ENCODE measurements at places on chromosomes 3 and 15.

DNA sequence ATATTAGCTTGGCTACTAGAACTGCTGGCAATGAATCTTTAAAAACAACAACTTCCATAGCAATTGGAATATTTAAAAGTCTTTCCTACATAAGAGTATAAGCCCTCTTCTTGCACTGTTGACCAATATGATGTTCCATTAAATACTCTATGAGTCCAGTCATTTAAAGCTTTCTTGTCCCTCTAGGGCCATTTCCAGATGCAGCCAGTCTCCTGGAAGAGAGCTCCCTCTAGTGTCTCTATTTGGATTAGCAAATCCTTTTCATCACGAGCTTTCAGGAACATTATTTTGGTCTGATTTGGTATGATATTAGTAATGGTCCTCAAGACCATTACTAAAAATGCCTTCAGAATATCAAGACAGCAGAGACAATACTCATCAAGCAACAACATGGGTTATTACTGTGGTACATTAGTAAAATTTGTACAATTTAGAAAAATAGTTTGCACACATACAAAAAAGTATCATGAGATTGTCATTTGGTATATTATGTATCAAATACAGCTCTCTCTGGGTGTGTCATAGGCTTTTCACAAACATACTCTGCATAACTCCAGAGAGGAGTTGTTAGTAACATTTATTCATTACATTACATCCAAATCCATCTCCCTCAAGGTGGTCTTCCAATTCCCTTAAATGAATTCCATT, 101.3 kb downstream of the DPH6 start:
- DNase-seq = no peak

DNA sequence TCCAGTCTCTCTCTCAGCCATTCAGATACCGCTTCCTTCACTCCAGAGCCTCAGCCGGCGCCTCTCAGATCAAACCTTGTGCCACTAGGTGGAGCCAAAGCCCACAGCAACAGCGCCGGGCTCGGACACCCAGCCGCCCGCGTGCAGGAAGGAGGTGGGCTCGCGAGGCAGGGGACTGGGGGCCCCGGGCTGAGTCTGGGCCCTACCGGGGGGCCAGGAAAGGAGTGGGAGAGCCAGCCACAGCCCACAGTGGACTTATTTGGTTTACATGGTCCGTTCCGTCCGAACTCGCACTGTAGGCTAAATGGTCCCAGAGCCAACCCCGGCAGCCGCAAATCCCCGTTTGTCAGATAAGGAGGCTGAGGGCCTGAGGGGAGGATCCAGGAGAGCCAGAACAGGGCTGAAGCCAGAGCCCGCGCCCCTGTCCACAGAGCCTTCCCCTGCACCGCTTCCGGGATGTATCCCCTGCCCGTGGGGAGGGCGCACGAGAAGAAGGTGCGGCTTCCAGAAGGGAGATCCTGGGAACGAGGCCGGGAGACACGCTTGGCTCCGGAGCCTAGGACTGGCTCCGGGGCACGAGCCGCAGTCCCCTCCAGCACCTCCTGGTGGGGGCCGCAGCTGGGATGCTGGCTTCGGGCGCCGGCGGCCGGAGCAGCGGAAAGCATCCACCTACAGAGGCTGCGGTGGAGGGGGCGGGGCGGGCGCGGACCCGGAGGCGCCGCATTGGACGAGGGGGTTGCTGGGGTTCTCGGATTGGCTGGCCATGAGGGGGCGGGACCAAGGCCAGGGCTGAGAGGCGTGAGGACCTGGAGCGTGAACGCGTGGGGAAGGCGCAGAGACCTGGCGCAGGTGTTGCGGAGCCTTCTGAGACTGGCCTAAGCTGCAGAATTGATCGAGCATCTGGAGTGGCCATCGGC, 6.5 kb upstream of the CYP11A1 start:
- peak; percentile 95 for DNase-seq

GRCh38 chr15:84575493-84575892, 25.3 kb upstream of the ZSCAN2 start:
- DNase-seq = no peak

- no peak for DNase-seq
These were observed 833.1 kb downstream of the NAALADL2 start for GRCh38 chr3:175692256-175692655.

- DNase-seq = no peak
These were observed 21.6 kb upstream of the SLC28A2 start for GRCh38 chr15:45230245-45230965.

DNA sequence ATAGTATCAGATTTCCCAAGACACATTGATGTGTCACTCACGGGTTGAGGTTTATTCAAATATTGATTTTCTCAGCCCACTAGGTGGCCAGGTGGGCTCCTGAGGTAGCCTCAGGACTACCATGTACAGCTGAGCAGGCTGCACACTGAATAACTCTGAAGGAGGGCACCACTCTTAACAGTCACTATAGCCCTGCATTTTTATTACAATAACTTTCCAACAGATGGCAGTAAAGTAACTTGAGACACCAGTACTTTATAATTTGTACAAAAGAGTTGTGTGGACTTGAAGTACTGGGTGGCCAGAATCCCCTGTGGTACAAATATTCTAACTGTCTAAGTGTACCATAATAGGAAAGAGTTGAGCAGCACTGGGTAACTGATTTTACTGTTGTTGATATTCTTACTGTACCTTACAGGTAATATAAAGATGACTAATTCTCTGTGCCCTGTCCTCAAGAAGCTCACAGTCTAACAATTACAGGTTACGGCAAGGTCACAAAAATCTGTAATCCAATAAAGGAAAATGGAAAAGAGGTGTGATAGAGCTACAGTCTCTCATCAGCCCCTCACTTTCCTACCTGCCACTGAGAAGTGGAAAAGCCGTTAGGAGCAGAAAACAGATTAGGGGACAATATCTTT, 76.0 kb downstream of the ETFA start:
- DNase-seq = no peak

- no peak for DNase-seq
These were observed 34.8 kb upstream of the WNT5A start for GRCh38 chr3:55521738-55522421.

- no peak for DNase-seq
These were observed 26.1 kb upstream of the ZNF280D start for GRCh38 chr15:56759450-56759845.

- DNase-seq = no peak
These were observed 1.3 kb downstream of the TNK2 start for GRCh38 chr3:195906865-195907683.

DNA sequence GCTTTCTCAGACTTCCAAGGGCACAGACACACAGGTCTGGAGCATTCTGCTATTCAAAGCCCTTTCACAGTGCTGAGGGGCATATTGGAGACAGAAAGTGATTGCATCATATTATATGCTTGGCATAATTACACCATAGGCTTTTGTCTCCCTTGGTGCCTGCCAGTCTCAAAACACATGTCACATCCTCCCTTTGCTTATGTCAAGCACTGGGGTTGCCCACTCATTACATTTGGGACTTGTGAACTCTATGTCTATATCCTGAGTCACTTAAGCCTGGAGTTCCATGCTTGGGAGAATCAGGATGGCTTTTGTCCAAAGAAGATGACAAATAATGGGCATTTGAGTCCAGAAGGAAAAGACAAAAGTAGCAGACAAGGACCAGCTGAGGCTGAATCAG, 12.3 kb upstream of the PDZRN3 start:
- no peak for DNase-seq

DNA sequence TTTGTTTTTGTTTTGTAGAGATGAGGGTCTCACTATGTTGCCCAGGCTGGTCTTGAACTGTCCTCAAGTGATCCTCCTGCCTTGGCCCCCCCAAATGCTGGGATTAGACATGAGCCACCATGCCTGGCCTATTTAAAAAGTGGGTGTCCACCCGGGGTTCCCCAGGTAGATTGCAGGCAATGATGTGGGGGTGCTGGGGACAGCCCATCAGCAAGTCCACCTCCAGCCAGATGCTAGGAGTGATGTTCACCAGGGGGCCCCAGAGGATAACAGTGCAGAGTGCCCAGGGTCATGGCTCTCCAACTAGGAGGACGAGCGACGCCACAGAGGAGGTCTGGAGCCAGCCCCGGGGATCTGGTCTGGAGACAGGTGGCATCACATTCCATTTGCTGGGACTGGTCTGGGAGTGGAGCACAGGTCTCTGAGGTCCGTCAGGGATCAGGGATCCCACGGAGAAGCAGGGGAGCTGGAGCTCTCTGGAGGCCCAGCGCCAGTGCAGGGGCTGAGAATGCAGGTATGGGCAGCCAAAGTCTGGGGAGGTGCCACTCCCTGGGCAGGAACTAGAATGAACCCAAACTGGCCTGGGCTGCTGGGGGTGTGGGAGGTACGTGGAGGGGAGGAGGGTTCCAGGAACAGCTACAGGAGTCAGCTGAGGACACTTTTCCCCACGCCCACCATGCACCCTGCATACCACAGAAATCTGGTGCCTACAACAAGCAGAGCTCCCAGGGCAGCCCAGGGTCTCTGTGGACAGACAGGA, 51.2 kb upstream of the PCSK6 start:
- no peak for DNase-seq

- DNase-seq = no peak
These were observed 7.4 kb downstream of the VEPH1 start for GRCh38 chr3:157495846-157496245.

- no peak for DNase-seq
These were observed 2.2 kb upstream of the FBXW12 start for GRCh38 chr3:48369693-48370332.

DNA sequence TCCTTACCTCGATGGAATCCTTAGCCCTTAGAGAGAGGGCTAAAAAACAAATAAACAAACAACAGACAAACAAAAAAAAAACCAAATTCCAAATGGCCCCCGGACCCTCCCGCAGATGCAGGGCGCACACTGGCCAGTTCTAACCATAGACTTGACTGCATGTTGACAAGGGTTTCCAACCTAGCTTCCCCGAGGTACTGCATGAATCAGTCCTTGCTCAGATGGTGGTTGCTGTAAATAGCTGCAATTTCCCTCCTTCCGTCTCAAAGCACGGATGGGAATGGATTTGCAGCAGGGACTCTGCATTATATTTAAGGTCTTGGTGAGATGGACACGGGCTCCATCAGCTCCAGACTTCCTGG, 162.8 kb downstream of the CD47 start:
- DNase-seq = no peak

- no peak for DNase-seq
These were observed 39.3 kb downstream of the EDEM1 start for GRCh38 chr3:5226783-5227182.

GRCh38 chr15:31045606-31046005, 54.2 kb upstream of the MTMR10 start:
- DNase-seq = no peak

DNA sequence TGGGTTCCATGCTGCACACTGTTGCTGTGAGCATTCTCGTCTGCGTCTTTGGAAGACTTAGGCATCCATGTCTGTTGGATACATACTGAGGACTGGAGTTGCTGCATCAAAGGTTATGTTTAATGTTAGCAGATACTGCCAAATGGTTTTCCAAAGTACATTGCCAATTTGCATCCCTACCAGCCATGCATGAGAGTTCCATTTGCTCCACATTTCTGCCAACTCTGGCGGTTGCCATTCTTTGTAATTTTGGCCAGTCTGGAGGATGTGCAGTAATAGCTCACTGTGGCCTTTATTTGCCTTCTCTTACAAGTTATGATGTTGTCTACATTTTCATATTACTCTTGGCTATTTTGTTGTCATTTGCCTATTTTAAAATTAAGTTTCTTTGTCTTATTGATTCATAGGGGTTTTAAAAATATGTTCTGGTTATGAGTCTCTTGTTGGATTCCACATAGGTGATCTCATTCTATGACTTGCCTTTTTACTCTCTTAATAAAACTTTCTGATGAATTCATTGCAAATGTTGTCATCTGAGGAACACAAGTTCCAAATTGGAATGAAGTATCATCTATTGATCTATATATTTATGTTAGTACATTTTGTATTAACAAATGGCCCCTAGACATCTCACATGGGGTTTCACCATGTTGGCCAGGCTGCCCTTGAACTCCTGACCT, 42.1 kb downstream of the FBLN2 start:
- no peak for DNase-seq

DNA sequence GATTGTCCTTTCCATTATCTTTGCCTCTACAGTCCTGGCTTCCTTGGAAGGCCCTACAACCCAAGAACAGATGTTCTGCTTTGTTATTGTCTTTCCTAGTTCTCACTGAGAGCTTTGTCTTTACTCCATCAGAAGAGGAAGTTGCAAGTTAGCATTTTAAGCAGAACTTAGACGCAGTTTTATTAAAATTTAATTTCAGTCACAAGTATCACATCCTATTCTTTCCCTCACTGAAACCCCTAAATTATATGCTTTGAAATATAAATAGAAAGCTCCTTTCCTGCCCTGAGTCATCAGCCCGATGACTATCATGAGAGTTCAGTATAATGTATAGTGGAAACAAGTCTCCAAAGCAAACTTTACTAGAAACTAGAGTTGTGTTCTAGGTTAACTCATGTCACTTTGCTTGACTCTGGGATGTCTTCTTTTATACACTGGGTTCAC, 291.2 kb upstream of the RBMS3 start:
- no peak for DNase-seq

GRCh38 chr3:11248596-11248995, 23.6 kb upstream of the ATG7 start:
- no peak for DNase-seq

GRCh38 chr3:127978636-127979035, 63.6 kb downstream of the KBTBD12 start:
- DNase-seq = no peak

DNA sequence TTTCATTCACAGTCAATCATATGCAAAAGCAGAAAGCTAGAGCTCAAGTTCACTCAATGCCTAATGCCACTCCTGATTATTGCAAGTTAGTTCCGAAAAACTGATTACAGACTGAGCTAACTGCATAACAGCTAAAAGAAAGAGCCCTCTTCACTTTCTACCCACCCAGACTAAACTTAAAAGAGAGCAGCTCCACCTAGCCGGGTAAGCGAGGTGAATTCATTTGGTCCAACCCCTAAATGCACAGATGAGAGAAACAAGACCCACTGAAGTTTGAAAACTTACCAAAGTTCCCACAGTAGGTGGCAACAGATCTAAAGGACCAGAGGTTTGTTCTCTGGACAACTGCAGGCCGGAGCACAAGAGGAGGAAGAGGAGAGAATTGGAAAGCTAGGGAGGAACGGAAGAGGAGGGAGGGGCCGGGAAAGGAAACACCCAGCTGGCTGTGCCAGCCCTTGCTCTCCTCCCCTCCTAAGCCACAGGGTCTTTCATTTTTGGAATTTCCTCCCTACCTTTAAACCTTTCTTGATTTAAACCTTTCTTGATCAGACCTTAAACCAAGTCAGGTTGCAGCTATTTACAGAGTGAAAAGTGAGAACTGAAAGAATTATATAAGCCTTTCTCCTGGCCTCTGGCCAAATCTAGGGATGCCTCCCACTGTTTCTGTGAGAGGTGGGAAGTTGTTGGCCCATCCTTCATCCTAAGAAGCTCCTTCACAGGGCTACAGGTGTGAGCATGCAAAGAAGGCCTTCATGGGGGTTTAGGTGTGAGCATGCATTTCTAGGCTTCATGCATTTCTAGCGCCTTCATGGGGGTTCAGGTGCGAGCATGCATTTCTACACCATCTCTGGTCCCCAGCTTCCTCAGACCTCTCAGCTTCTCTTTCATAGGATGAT, 114.7 kb upstream of the LMOD3 start:
- DNase-seq = no peak

- DNase-seq = no peak
These were observed 104.3 kb upstream of the MRPS22 start for GRCh38 chr3:139239550-139239949.

Data from stimulated activated CD4-positive, alpha-beta T cell treated with anti-CD3 and anti-CD28 coated beads, Interleukin-1b, Interleukin-23, amount 100 ng/mL, for 1 hour (primary cell).